ENCODE measurements at places on chromosomes 1 and 21.
A peak's percentile ranks its signal among the peaks of the same experiment; 100 is the strongest.

DNA sequence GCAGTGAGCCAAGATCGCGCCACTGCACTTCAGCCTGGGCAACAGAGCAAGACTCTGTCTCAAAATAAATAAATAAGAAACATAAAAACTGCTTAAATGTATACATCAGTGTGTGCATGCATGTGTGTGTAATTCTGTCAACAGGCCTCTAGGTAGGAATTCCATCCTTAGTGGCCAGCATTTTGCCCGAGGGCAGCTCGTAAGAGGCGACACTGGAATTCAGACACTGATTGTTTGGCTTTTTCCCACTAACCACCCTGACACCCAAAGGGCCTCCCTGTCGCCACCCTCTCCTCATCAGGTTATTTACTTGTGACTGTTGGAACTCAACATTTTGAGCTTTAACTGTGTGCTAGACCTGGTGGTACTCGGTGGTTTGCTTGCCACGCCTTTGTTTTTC, 64.0 kb upstream of the KIF1B start:
- no peak for DNase-seq

- DNase-seq: no peak
Measured at GRCh38 chr1:167207940-167208623, 12.6 kb upstream of the POU2F1 start.

- DNase-seq: no peak
Measured at GRCh38 chr21:30676737-30677136, 34.1 kb downstream of the KRTAP20-3 start.

- DNase-seq: no peak
Measured at GRCh38 chr1:8382608-8383505, 64.9 kb downstream of the SLC45A1 start.

DNA sequence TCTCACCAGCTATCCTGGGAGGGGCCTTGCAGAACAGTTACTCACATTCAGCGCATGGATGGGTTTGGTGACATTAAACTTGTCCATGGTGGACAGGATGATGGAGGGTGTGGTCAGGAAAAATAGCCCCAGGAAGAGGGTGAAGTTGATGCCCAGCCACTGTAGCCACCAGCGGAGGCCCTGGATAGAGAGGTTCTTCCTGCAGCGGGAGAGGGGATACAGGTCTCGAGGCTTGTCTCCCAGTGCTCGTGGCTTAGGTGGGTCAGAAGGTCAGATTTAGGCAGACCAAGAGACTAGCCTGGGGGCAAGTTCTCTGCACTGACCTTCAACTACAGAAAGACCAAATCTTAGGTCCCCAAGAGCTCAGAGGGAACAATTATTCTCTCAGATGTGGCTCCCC, 23.0 kb downstream of the TMEM63A start:
- DNase-seq: no peak

- peak; percentile 3 for DNase-seq
Measured at GRCh38 chr1:12148160-12148957, 18.4 kb upstream of the TNFRSF1B start.

All from CD4-positive, alpha-beta T cell treated with Interleukin-6 for 4 hours (primary cell).